Bronchial epithelial cell (primary cell): ENCODE measurements at places on chromosomes 12 and 14. TPM values are rescaled to one million over a fixed set of nuclear protein-coding genes. Genes with fewer than 3 reads are reported as not detected.

- no peak for DNase-seq
Measured at GRCh38 chr14:104461676-104462449, 117.7 kb upstream of the C14orf180 start.

DNA sequence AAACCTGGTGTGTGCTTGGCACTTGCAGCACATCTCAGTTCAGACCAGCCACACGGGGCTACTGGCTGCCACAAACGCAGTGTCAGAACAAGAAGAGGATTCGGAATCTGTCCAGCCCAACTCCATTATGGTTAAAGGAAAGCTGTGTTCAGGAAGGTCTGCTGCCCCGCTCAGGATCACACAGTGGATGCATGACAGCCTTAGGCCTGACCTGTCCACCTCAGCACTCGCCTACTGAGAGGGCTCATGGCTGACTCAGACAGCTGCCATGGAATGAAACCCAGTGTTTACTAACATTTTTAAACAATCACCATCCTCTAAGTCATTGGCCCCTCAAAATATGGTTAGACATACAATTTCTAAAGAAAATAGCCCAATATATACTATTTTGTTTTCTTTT lies 5.6 kb upstream of the NIN start:
- no peak for DNase-seq

DNA sequence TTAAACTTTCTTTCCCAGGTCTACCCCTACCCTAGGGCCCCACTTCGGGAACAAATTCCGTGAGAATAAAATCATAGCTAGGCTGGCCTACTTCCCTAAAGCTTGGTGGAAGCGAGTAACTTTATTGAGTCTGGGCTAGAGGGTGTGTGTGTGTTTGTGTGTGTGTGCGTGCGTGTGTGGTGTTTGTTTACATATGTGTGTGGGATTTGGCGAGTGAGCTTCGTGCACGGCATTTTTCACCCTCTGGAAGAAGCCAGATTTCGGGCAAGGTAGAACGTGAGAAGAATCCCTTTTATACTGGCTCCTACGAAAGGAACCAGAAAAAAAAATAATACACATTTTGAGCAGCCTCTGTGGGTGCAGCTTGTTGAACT lies 7.5 kb upstream of the LHX5 start:
- no peak for DNase-seq

GRCh38 chr12:11081987-11082386 lies 10.1 kb downstream of the TAS2R43 start:
- no peak for DNase-seq

Gene SAMD4A
- total RNA-seq: 12.9 and 13.4 TPM in 2 replicates

Gene P3H3
- total RNA-seq: 11.3 and 20.0 TPM in 2 replicates

Gene STAC3
- total RNA-seq: 0.26 and 0.51 TPM in 2 replicates

DNA sequence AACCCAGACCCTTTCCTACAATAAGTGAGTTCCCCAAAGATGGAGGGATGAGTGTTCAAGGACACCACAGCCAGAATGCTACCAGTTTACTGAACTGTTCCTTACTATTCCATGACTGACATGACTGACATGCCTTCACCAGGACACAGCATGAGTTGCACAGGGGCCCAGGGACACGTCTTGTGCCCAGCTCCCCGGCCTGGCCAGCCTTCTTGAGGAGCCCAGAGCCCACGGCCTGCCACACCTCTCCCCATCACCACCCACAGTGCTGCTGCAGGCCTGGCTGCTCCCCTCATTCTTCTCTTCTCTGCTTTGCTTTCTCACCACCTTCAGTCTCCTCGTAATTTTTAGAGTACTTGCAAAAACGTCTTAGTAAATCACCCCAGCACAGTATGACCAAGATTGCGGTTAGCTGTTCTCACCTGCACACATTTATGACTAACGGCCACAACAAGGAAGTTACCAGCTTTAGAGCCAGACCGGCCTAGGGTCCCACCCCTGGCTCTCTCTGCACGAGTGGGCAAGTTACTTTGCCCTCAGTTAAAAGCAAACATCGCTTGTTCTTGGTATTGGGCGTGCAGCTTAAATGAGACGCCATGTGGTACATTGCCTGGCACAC lies 18.5 kb downstream of the PPP2R5E start:
- peak; percentile 74 for DNase-seq

GRCh38 chr12:52871291-52872039 lies 22.7 kb upstream of the KRT78 start:
- peak; percentile 99 for DNase-seq

- no peak for DNase-seq
Measured at GRCh38 chr12:92861381-92861780, 67.7 kb downstream of the EEA1 start.

Gene SLC17A8
- not detected in 2 replicates for total RNA-seq

DNA sequence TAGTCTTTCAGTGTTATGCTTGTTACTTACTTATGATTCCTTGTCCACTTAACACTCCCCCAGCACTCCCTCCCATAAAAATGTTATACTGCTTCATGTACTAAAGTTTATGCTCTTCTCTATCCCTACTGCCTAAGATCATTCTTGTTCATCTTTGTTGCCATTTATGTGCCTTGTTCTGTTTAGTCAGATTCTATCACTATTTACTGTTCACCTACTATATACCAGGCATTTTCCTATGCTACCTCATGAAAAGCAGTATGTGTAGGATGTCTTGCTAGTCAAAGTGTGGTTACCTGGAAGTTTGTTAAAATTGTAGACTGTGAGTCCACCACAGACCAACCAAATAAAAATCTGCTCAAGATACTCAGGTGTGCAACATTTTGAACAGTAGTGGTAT lies 23.9 kb downstream of the ERH start:
- no peak for DNase-seq

Gene ANKRD33
- total RNA-seq: not detected in 2 replicates

Gene HCAR3
- 0.26 and 0.77 TPM in 2 replicates for total RNA-seq

DNA sequence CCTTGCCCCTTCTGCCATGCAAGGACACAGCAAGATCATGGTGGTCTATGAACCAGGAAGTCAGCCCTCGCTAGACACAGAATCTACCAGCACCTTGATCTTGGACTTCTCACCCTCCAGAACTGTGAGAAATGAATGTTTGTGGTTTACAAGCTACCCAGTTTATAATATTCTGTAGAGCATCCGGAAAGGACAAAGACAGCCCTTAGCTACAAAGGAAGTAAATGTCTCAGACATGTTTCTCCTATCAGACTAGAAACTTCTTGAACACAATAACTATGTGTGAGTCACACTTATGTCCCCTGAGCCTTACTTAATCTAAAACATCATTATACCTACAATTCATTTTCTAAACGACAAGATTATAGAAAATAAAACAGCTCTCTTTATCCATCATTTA lies 176.7 kb downstream of the KLHL28 start:
- DNase-seq: no peak

DNA sequence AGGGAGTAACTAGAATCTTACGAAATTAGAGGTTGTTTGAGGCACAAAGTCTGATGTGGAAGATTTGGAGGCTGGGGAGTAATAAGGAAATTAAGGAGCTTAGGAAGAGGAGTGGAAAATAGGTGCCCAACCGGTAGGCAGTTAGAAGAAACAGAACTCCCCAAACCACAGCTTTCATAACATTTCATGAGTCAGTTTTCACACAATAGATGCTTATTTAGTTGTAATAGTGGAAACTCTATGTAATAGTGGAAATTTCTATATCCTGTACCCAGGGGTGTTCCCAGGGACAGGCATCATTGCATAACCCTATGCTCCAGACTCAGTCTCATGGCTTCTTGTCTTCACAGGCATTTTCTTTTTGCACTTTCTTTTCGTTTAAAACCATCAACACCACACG lies 8.3 kb downstream of the C3AR1 start:
- DNase-seq: peak; percentile 63

DNA sequence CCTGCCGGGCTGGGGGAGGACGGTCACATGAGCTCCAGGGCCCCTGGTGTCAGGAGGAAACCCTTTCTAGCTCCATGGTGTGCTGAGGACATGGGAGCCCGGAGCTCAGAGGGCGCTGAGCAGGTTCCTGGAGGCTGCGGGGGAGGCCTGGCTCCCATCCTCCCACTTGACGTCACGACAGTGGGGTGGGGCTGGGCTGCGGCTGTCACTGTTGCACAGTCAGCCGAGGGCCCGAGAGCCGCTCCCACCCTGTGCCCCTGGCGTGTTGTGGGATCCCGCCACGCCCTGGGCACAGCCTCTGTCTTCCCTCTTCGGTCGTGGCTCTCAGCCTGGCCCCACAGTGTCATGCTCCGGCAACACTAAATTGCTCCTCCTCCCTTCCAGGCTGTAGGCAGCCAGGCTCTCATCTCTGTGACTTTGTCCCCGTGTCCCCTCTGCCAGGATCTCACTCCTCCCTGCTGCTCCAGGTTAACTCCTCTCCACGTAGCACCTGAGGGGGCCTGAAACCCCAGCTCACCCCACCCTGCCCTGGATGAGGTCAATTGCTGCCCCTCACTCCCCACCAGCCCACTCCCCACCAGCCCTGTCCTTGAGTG lies 33.0 kb downstream of the BEGAIN start:
- peak; percentile 40 for DNase-seq

Gene CELA1
- total RNA-seq: not detected in 2 replicates

GRCh38 chr14:89498878-89499277 lies 81.8 kb upstream of the FOXN3 start:
- no peak for DNase-seq

Gene OR4M1
- not detected in 2 replicates for total RNA-seq

DNA sequence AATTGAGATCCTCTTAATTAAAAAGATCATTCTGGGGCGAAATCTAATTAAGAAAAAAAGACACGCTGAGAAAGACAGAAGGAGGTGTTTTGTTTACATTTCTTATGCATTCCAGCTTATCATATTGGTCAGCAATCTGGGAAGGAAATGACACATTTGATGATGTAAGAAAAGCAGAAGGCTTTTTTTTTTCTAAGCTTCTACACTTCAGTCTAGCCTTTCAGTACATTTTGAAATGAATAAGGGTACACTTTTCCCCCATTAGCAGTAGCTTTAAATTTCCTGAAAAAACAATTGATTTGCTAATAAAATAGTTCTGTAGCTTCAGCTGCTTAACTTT lies 5.9 kb upstream of the GSC start:
- peak; percentile 63 for DNase-seq

Gene RHOF
- total RNA-seq: 15.5 and 27.7 TPM in 2 replicates

Gene NOS1
- total RNA-seq: 0.26 TPM in 2 replicates

DNA sequence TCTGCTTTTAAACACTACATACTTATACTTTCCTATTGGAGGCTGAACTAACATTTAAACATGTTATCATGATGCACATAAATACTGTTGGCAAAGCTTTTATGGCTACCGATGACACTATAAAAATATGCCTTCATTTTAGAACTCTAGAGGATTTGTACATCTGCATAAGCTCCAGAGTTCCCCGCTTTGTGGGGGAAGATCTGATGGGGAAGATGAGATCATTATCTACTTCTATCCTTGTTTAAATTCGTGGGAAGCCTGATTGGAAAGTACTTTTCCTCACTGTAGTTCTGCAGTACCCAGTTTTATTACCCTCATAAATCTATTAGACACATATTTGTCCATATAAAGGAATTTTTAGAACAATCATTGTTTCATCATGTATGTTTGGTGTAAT lies 299.6 kb upstream of the ATP2B1 start:
- DNase-seq: no peak

Gene TSPAN19
- under 0.01 TPM in 1 of 2 replicates, not detected in the other for total RNA-seq

GRCh38 chr14:79586989-79587598 lies 624.2 kb downstream of the DIO2 start:
- DNase-seq: peak; percentile 37

DNA sequence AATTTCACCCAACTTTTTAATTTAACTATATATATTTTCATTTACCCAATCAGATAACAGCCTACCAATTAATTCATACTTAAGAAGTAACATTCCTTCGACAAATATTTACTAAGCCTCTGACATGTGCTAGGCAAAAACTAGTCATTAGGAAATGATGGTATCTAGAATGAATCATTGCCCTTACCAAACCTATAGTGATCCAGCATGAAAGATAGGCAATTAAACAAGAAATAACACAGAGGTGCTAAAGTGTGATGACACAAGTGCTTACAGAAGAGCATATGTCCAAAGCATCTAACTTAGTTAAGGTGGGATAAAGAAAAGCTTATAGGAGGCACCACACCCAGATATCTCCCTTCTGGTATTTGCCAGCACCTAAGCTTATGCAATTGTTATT lies 166.5 kb upstream of the RASSF8 start:
- peak; percentile 94 for DNase-seq

DNA sequence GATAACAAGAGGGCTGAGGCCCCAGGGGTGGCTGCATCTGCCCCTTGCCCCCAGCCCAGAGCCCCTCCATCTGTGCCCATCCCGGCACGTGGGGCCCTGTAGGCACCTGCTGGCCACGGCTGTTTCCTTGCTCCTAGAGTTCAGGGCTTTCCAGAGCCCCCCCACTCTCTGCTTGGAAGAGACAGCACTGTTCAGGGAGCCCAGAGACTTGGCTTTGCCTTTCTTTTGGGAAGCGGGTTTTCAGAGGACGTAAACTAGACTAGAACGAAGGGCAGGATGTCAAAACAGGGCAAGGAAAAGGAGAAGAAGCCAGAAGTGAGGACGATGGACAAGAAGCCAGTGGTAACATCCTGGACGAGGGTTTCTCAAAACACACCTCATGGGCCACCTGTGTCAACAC lies 163.3 kb upstream of the LHX5 start:
- no peak for DNase-seq

GRCh38 chr14:73143003-73143402 lies 6.7 kb downstream of the PSEN1 start:
- no peak for DNase-seq

Gene DIO2
- total RNA-seq: 0.26 TPM in 1 of 2 replicates, not detected in the other

DNA sequence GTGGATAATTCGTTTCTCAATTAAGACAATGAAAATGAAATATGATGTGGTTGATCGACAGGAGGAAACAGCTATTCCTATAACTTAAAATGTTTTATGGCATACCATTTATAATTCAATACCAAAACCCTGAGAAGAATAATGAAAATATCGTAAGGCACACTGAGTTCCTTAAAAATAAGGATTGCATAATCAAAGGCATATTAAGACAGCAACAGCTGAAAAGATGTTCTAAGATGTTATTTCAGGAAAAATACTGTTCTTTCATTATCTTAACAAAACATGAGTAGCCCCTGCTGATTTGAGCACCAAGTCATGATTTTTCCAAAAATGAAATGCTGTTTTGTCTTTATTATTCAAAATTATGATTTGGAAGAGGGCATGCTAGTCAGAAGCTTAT lies 189.4 kb upstream of the ALG10 start:
- DNase-seq: no peak

GRCh38 chr12:120012067-120012621 lies 23.1 kb downstream of the BICDL1 start:
- peak; percentile 36 for DNase-seq

DNA sequence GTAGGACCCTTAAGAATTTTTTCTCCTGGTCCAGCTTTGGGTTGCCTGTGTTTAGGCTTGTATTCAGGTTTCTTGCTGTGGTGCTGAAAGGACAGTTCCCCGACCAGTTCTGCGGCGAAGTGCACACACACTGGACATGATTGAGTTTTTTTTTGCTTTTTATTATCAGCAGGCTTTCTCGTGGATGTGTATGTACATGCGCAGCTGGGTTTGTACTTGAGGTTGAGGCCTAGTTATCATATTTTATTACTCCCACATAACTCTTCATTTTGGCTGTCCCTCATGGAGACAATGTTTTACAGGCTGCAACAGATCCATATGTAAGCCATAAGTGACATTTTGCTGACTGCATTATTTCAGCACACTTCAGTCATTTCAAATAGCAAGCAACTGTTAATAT lies 2.5 kb downstream of the SCN8A start:
- DNase-seq: peak; percentile 41

GRCh38 chr14:35240231-35240630 lies 52.0 kb upstream of the PSMA6 start:
- DNase-seq: no peak

Gene BBOF1
- total RNA-seq: 1.3 and 1.9 TPM in 2 replicates
